CD8-positive, alpha-beta T cell (primary cell): ENCODE measurements at places on chromosomes 5 and 9. TPM values are rescaled to one million over a fixed set of nuclear protein-coding genes. Genes with fewer than 3 reads are reported as not detected.

GARNL3 gene
- 0.49 TPM for total RNA-seq

TTLL11 gene
- 0.68 TPM for total RNA-seq

ZBTB6 gene
- 3.7 TPM for total RNA-seq

NR5A1 gene
- total RNA-seq: not detected

TSC1 gene
- 51.1 TPM for total RNA-seq

ADAMTS16 gene
- not detected for total RNA-seq

HTR1A gene
- total RNA-seq: not detected

SLC36A2 gene
- total RNA-seq: not detected

- no peak for DNase-seq
Observed at GRCh38 chr5:67361932-67362729, 165.5 kb upstream of the CD180 start.

DNA sequence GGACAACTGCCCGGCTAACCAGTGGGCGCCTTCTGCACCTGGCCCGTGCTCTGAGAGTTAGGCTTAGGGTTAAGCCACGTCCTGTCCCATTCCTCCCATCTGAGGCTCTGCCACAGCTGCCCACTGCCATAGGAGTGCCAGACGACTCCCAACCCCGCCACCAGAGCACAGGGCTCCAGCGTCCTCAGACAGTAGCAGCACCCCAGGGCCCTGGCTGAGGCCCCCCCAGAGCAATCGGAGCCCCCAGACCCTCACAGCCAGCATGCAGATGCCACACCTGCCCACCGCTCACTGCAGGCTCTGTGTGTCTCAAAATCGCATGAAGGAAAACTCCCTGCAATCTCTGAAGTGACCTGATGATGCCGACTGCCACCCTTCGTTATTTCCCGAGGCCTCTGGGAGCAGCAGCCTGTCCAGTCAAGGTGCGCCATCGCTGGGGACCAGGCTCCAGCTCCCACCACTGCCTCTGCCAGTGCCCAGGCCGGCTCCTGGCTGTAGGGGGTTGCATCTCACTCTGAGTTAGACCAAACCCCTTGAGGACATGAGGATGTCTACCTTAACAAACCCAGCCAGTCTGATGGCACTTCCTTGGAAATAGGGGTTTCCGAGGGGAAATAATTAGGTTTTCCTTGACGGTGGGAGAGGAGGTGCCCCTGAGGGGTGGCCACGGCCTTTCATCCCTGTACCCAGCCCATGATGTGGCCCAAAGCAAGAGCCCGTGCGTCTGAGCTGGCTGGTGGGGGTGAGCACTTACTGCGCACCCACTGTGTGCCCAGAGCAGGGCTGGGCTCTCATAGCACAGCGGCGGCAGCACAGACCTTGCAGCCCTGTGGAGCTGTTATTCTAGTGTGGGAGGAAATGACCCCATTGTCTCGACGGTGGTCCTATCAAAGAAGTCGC lies 58.0 kb upstream of the RNF130 start:
- no peak for DNase-seq

DNA sequence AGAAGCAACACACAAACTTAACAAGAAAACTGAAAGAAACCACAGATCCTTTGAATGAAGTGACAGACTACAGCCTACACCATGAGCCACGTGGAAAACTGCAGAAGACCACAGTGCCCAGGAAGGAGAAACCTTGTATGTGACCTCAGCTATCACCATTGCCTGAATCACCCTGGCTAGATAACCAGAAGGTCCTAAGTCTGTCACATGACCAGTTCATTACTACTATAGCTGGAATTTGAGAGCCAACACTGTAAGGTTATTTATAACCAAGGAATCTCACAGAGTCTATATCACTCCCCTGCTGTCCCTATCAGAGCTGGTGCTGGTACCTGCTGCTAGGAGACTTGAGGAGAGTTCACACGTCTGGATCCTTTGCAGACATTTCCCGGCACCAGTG lies 90.3 kb upstream of the FBXL17 start:
- DNase-seq: no peak

- DNase-seq: peak; percentile 78
Observed at GRCh38 chr5:159331093-159331973, 1.0 kb upstream of the IL12B start.

- no peak for DNase-seq
Observed at GRCh38 chr5:163407034-163407655, 30.2 kb upstream of the CCNG1 start.

GRCh38 chr9:137757613-137758029 lies 120.0 kb upstream of the CACNA1B start:
- DNase-seq: no peak

DNA sequence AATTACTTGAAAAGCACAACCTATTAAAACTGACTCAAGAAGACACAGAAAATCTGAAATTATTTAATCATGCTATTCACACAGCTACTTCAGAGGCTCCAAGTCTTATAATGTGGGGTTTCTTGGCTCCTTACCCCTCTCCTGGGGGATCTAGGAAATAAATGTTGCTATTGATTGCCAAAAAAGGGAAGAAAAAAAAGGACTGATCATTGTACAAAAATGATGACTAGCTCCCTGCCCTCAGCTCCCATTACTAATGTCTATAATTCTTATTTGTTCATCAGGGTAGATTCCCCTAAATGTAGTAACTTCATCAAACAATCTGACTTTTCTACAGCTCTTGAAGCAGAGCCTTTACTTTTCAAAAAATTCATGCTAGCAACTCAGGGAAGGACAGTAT lies 3.3 kb upstream of the SMC5 start:
- DNase-seq: no peak

- DNase-seq: no peak
Observed at GRCh38 chr5:172905346-172906140, 53.7 kb upstream of the RPL26L1 start.

GRCh38 chr9:2700909-2701550 lies 16.3 kb upstream of the KCNV2 start:
- DNase-seq: no peak

DNA sequence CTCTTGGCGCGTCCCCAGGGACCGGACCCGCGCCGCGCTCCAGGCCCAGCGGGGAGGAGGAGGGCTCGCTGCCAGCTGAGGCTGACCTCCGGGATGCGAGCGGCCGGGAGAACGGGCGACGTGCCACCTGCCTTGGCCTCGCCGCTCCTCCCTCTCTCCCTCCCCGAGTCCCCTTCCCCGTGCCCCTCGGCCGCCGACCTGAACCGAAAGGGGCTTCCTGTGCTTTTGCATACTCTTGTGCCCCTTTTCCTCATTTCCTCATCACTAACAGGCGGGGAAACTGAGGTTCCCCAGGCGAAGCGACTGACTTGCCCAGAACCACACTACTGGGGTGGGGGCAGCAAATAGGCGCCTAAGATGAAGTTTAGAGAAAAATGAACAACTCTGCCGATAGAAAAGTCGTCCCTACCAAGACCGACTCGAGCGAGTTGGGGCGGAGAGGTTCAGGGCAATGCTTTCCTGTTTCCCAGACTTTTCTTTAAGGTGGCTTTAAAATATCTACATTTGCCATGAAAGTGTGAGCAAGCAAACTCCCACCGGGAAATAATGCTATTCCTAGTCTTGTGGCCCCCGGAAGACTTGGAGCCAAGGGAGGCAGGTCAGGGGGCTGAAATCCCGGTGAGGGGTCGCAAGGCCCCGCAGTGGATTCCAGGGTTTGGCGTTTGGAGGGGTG lies 580 bp upstream of the DUSP1 start:
- DNase-seq: no peak

GRCh38 chr9:114782586-114782985 lies 23.3 kb downstream of the TNFSF15 start:
- no peak for DNase-seq

DNA sequence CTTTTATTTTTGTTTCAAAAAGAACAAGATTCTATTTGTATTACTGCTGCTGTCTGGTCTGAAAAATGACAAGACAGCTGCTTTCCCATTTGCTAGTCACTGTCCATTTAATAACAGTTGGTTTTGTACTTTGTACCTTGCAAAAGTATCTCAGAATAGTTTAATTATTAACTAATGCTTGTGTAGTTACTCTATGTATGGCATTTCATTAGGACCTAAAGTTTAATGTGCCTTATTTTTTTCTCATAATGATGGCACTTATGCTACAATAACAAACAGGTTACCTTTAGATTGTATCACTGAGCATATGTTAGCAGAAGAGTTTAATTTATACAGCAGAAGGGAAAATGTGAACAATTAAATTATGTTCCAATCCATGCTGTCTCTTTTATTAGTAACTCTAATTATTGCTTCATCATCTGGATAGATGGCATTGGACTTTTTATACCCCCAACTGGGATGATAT lies 134.2 kb downstream of the CDH10 start:
- no peak for DNase-seq

- no peak for DNase-seq
Observed at GRCh38 chr5:54207566-54207965, 102.8 kb downstream of the ARL15 start.
